ENCODE measurements at places on chromosomes 7 and 10.

GRCh38 chr7:126720232-126720631 is 532.5 kb downstream of the GRM8 start:
- no peak for DNase-seq

- no peak for DNase-seq
These were observed 983.4 kb downstream of the CCSER2 start for GRCh38 chr10:85311613-85312337.

DNA sequence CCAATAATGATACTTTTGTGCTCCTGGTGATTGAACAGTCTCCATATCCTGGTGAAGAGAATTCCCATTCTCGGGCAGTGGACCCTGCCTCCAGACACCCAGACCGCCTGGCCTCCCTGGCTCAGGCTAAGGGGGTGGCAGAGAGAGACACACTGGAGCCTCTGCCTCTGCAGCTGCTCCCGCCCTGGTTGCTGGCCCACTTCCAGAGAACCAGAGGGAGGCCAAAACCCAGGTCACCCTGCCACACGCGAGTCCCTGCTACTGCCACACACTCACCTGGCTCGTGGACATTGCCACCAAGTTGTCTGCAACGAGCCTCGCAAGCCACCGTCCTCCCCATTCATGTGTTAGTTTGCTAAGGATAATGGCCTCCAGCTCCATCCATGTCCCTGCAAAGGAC is 221.8 kb downstream of the HPSE2 start:
- DNase-seq = no peak

DNA sequence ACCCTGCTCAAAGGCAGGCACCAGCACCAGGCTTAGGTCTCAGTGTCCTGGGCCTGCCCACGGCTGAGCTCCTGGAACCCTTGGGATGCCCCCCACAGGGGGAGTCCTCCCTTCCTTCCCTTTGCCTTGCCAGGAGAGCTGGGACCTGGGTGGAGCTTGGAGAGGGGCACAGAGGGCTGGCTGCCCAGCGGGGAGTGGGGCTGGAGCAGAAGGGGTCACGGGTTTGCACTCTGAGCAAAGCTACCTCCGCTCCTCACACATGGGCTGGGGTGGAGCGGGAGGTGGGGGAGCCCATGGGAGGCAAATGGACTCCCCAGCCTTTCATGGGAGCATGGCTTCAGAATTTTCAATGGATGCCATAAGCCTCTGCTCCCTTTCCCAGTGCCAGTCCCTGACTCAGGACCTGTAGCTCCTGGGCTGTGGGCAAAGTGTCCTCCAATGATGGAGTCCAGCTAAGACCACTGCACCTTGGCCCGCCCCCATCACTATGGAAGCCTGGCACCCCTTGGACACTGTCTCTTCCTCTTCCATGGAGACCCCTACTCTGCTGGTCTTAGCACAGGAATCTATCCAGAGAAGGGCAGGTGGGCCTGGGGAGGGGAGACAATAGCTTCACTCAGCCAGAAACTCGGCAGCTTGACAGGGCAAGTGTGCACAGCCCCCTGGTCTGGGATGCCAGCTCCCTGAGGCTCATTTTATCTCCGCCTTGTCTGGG is 39.9 kb downstream of the LDB3 start:
- DNase-seq = no peak

DNA sequence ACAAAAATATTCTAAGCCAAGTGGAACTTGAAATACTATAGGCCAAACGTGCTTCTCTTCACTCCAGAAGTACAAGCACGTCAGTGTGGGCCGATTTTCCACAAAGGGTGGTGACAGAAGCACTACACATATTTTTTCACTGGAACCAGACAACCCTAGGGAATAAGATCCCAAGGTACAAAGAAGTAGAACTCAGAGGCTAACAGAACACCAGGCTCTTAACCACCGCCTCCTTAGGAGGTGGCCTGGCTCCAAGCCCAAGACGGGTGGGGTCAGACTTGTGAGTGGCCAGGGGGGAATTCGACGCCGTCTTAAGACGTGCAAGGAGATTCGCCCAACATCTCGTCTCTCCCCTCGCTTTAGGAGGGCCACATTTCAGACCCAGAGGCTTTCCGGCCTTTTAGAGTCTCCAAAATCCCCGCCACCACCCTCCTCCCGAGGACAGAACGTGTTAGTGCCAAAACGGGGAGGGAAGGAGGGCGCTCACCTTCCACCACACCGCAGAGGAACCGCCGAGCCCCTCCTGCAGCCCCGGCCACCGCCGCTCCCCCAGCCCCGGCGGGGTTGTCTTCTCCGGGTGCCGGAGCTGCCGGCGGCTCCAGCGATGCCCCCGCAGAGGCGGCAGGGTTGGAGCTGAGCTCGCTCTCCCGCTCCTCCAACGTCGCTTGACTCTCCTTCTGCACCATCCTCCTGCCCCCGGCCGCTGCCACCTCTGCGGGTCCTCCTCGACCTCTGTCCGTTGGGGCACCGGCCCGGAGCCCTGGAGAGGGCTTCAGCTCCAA is 716 bp downstream of the OGA start:
- DNase-seq = no peak

DNA sequence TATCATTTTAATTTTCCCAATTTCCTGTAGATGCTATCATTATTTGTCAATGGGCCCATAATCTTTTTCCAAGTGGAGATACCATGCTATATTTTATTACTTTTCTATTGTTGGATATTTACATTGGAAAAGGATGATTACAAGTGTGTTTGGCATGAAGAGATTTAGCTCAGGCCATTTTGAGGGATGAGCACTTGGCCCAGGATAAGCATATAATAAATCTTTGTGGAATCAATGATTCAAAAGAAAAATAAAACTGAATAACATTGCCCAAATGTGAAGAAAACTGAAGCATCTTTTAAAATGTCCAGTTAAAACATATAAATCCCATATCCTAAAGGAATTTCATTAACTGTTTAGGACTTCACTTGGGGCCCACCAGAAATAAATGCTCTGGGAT is 260.9 kb upstream of the BMPER start:
- no peak for DNase-seq

- DNase-seq = no peak
These were observed 46.5 kb downstream of the FAM171A1 start for GRCh38 chr10:15324611-15325010.

DNA sequence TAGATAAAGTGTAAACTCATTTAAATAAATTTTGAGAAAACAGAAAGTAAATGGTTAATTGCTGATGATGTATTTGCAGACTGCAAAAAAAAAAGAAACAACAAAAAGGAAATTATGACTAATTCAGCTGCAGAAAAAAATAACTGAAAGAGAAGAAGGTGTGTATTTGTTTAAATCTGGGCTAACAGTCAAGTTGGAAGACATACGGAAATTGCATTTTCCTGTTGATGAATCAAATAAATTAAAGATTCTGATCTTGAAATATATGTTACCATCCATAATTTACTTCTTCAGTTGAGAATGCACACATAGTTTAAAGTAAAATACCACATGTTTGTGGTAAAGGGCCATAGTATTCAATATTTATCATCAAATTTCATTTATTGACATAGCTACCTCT is 19.3 kb upstream of the ING3 start:
- no peak for DNase-seq

DNA sequence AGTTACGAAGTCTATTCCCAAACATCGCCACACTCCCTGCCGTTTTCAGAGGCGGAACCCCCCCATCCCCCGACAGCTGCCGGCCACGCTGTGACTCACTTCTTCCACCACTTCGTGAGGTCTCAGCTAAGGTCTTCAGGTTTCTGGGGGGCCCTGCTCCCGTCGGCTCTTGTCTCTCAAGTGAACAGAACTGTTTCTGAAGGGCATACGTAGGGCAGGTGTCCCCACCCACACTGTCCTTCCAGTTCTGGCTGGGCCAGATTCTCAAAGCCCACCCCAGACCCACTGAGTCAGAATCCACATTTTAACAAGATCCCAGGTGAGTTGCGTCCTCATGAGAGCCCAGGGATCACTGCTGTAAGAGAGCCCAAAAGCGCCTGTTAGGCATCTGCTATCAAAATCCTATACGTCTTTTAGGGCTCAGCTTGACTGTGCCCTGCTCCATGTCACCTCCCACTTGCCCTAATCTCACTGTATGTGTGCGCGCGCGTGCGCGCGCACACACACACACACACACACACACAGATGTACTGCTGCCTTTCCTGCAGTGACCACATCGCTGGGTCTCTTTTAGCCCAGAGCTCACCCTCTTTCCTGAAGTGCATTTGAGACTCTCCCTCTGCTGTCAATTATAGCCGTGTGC is 78.8 kb downstream of the PROSER2 start:
- no peak for DNase-seq

DNA sequence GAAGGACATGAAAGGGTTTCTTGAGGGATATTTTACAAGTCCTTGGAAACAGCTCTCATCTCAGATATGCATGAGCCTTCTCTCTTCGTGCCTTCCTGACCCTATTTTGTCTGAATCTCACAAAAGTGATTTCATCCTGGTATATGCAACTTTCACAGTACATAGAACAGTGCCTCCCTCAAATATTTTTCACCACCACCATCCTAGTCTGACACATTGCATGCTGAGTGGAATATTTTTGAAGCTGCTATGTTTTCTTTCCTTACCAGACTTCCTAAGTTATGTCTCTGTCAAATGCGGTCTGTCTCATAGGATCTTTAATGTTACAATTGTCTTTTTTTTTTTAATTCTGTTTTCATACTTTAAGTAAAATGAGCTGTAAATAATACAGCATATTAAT is 673.3 kb upstream of the LRRN3 start:
- DNase-seq = no peak
